Activated CD4-positive, alpha-beta T cell treated with anti-CD3 and anti-CD28 coated beads for 24 hours (primary cell): ENCODE measurements at places on chromosomes 11 and 22.

GRCh38 chr11:74462009-74462408 lies 5.3 kb downstream of the KCNE3 start:
- no peak for DNase-seq

DNA sequence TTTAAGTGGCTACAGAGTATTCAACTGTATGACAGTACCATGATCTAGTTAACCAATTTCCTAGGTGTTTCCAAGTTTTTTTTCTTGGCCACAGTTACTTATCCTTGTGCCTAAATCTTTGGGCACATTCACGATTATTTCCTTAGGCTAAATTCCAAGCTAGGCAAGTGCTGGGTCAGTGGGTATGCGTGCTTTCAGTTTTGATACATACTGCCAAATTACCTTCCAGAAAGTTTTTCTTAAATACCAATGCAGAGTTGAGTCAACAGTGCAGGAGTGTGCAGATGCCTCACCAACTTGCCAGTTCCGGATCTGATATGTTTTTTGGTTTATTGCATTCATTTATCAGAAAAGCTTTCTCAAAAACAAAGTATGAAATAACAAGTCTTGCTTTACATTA lies 67.9 kb upstream of the OR4B1 start:
- DNase-seq, result no peak

DNA sequence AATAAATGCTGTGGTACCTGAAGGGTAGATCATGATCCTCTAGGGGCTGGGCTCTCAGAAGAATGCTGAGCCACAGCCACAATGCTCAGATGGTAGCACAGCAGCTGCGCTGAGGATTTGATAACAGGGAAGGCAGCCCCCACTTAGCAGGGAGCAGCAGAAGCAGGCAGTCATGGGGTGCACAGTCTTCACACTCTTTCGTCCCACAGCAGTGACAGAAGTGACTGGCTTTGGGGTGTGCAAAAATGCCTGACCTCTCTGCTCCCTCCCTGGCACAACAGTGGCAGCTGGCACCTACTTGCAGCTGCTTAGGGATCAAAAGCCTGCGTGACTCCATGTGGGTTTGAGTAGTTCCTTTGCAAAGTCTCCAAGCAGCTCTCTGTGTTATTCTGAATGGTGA lies 1349.8 kb upstream of the RAG2 start:
- DNase-seq, result no peak

DNA sequence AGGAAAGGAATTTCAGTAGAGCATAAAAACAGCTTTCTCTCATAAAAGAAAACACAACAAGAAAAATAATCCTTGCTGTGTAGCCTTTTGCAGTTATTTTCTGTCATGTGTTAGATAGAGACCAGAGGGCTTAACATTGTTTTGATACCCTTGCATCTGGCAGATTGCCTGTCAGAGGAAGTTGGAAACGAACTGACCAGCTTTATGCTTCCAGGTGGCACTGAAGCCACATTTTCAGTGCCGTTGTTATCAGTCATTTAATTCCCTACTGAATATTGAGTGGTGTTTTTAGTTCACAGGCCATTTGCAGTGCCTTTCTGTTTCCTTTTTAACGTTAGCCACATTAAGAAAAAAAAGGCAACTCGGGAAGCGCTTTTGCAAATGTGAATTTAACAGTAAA lies 21.5 kb upstream of the RAG2 start:
- DNase-seq, result no peak
